ENCODE measurements at places on chromosomes 1 and 21. TPM values are rescaled to one million over a fixed set of nuclear protein-coding genes. Genes with fewer than 3 reads are reported as not detected.

DNA sequence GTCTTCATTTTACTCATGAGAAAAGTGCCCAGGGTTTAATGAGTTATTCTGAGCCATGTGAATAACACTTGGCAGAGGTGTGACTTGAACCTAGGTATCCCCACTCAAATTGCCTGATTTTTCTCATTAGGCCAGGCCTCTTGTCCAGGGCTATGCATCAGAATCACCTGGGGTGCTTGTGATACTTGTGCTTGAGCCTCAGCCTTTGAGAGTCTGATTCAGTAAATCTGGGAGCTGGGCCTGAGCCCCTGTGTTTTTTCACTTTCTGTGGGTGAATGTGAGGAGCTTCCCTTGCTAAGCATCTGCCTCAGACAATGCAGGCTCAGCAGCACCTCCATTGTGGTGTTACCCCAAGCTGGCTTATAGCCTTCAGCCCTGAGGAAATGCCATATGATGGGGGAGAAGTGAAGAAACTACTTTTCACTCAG lies 127.1 kb downstream of the S1PR1 start:
- H3K4me1 ChIP-seq, result no peaks in the 10 kb centered on the region
- H3K4me3 ChIP-seq, result no peak overlapping the region

GRCh38 chr1:53502641-53503432 lies 43.6 kb downstream of the DMRTB1 start:
- H3K27me3 ChIP-seq, result peaks cover 7% of the 10 kb centered on the region
- H3K4me3 ChIP-seq, result no peak overlapping the region
- H3K4me1 ChIP-seq, result peaks cover 7% of the 10 kb centered on the region
- no peak for DNase-seq

GRCh38 chr1:29282135-29282923 lies 46.0 kb downstream of the PTPRU start:
- H3K27me3 ChIP-seq, result peaks cover 2% of the 10 kb centered on the region
- H3K4me3 ChIP-seq, result no peak overlapping the region
- DNase-seq, result no peak
- H3K27ac ChIP-seq, result no peak overlapping the region

- no peak overlapping the region for H3K4me3 ChIP-seq
- H3K36me3 ChIP-seq, result no peaks in the 10 kb centered on the region
- H3K27ac ChIP-seq, result no peak overlapping the region
- DNase-seq, result no peak
- H3K27me3 ChIP-seq, result no peaks in the 10 kb centered on the region
- H3K4me1 ChIP-seq, result no peaks in the 10 kb centered on the region
These were observed 164.6 kb downstream of the RASAL2 start for GRCh38 chr1:178258536-178258935.

DNA sequence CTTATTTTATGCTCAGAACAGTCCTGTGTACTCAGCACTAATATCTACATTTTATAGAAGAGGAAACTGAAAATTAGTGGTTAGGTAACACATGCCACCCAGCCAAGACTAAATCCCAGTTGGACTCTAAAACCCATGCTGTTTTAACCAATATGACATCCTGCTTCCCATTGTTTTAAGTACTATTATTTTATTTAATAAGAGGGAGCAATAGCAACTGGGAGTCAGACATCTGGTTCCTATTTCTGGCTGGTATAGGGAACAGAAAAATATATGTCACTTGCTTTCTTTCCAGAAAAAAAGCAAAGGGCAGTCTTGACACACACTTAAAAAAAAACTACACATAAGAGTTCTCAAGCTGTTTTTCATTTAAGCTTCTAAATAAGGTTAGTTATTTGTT lies 11.9 kb downstream of the KLHL12 start:
- H3K4me3 ChIP-seq, result no peak overlapping the region
- H3K27me3 ChIP-seq, result no peaks in the 10 kb centered on the region
- no peak for DNase-seq
- H3K36me3 ChIP-seq, result peaks cover 49% of the 10 kb centered on the region

- H3K4me3 ChIP-seq, result no peak overlapping the region
- H3K36me3 ChIP-seq, result peaks cover 2% of the 10 kb centered on the region
- H3K4me1 ChIP-seq, result no peaks in the 10 kb centered on the region
- peaks cover 48% of the 10 kb centered on the region for H3K27me3 ChIP-seq
These were observed 82.2 kb downstream of the BCAR3 start for GRCh38 chr1:93599479-93599878.

DNA sequence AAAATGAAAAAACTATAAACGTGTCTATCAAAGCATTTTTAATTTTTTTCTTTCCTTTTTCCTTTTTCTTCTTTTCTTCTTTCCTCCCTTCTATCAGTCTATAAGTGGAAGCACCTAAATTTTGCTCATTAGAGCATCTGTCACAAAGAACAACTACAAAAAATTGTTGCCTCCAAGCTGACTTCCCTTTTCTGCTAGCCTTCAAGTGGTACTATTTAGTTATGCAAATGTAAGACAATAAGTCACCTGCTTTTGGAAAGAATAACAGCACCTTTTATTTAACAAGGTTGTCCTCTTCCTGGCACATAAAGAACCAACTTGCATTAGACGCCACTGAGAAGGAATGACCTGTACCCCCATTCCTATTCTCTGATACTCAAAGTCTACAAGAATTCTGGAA lies 45.0 kb upstream of the C1orf53 start:
- no peak overlapping the region for H3K27ac ChIP-seq
- no peaks in the 10 kb centered on the region for H3K4me1 ChIP-seq
- DNase-seq, result no peak
- peaks cover 3% of the 10 kb centered on the region for H3K36me3 ChIP-seq
- no peaks in the 10 kb centered on the region for H3K27me3 ChIP-seq

Gene C8B
- not detected for total RNA-seq

Gene F5
- 3.1 TPM for total RNA-seq

Gene GADD45A
- total RNA-seq, result 30.2 TPM

DNA sequence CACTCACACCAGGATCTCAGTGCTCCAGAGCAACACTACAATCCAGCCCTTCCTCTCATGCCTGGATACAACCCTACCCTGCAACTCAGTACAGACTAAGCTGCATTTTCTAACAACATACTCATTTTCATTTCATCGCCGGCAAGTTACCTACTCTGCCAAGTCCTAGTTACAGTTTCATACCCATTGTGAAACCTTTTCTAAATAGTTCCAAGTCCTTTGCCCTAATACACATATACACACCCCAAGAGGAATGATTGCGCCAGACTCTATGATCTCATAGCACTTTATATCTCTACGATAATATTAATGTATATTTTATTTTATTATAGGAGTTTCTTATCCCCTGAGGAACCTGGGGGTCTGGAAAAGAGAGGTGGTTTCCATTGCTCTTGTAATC lies 122.4 kb downstream of the LMX1A start:
- no peak overlapping the region for H3K4me3 ChIP-seq
- H3K4me1 ChIP-seq, result no peaks in the 10 kb centered on the region
- no peak overlapping the region for H3K27ac ChIP-seq
- no peak for DNase-seq
- no peaks in the 10 kb centered on the region for H3K36me3 ChIP-seq
- peaks cover 54% of the 10 kb centered on the region for H3K27me3 ChIP-seq

DNA sequence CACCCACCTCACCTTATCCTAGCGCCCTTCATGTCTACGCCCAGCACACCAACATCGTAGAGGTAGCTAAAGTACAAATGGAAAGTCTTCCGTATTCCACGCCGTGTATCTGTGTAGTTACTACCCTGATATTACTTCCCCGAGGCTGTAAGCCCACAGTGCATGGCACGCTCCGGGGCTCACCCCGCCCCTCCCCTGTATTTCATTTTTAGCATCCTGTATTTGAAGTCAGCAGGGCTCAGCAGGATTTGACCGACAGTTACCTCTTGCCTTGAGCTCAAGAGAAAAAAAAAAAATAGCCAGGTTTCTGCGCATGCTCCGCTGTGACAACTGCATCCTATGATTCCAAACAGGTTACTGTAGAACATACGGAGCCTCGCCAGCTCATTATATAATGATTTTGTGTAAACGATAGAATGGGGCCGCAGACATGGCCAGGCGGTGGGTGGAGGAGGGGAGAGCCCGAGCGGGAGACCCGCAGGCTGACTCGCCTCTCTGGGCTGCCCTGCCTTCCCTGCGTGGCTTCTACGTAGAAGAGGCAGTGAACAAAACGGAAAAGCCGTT lies 1.3 kb downstream of the ABCG1 start:
- peaks cover 9% of the 10 kb centered on the region for H3K4me1 ChIP-seq
- peaks cover 2% of the 10 kb centered on the region for H3K36me3 ChIP-seq
- DNase-seq, result peak; percentile 82

- H3K36me3 ChIP-seq, result peaks cover 13% of the 10 kb centered on the region
- peaks cover 39% of the 10 kb centered on the region for H3K27me3 ChIP-seq
- no peak overlapping the region for H3K27ac ChIP-seq
- H3K4me3 ChIP-seq, result no peak overlapping the region
- no peak for DNase-seq
These were observed 688 bp upstream of the CHD5 start for GRCh38 chr1:6180707-6181311.

GRCh38 chr1:27124405-27124804 lies 30.5 kb downstream of the SLC9A1 start:
- no peak overlapping the region for H3K27ac ChIP-seq
- H3K27me3 ChIP-seq, result no peaks in the 10 kb centered on the region
- H3K36me3 ChIP-seq, result no peaks in the 10 kb centered on the region
- peaks cover 2% of the 10 kb centered on the region for H3K4me1 ChIP-seq
- no peak for DNase-seq

DNA sequence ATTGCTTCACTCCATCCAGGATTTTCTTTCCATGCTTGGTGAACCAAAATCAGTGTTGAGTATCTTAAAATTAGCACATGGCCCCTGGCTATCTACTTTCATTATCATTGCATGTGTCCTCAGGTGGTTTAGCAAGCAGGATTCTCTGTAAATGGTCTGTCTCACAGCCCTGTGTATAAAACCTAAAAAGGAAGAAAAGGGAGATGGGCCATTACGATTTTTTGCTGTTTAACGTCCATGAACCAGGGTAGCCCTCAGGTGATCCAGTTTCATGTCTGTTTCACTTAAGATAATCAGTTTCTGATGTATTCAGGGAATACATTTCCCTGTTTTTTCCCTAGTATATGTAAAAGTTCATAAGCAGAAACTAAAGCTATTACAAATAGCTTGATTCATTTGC lies 238.2 kb downstream of the NFIA start:
- peaks cover 53% of the 10 kb centered on the region for H3K4me1 ChIP-seq
- peak overlapping the region; percentile 11 for H3K27ac ChIP-seq
- H3K36me3 ChIP-seq, result peaks cover 5% of the 10 kb centered on the region
- no peak overlapping the region for H3K4me3 ChIP-seq

Gene ZNF362
- 13.7 TPM for total RNA-seq

GRCh38 chr1:161473348-161473747 lies 31.9 kb upstream of the FCGR2A start:
- DNase-seq, result peak; percentile 48
- H3K27me3 ChIP-seq, result peaks cover 35% of the 10 kb centered on the region
- H3K4me1 ChIP-seq, result peaks cover 8% of the 10 kb centered on the region
- no peak overlapping the region for H3K27ac ChIP-seq
- H3K36me3 ChIP-seq, result peaks cover 1% of the 10 kb centered on the region

- peaks cover 2% of the 10 kb centered on the region for H3K4me1 ChIP-seq
- H3K27me3 ChIP-seq, result peaks cover 5% of the 10 kb centered on the region
- DNase-seq, result no peak
- H3K27ac ChIP-seq, result no peak overlapping the region
These were observed 65.9 kb upstream of the TIAM1 start for GRCh38 chr21:31409831-31410487.

- peak overlapping the region; percentile 99 for H3K27ac ChIP-seq
- H3K36me3 ChIP-seq, result peaks cover 8% of the 10 kb centered on the region
- H3K27me3 ChIP-seq, result peaks cover 5% of the 10 kb centered on the region
- peak overlapping the region; percentile 95 for H3K4me3 ChIP-seq
- DNase-seq, result peak; percentile 74
These were observed 682 bp downstream of the SUCO start for GRCh38 chr1:172533513-172534151.

DNA sequence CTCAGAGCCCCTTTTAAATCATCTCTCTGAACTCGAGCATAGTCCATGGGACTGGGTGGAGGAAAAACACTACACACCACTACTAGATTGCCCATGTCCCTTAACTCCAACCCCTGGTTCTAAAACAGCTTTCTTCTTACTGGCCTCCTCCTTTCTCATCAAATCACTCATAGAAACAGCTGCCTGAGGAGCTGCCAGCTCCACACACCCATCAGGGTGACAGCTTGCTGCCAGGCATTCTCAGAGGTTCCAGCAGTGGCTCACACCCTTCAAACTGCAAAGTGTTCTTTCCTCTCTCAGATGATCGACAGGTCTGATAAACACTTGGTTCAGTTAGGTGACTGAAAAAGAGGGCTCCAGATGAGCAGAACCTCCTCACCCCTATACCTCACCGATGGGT lies 543.0 kb upstream of the PLXNA2 start:
- H3K27ac ChIP-seq, result no peak overlapping the region
- H3K4me3 ChIP-seq, result no peak overlapping the region
- H3K27me3 ChIP-seq, result no peaks in the 10 kb centered on the region
- no peak for DNase-seq
- no peaks in the 10 kb centered on the region for H3K36me3 ChIP-seq

- peak overlapping the region; percentile 98 for H3K27ac ChIP-seq
- H3K27me3 ChIP-seq, result no peaks in the 10 kb centered on the region
- H3K4me1 ChIP-seq, result peaks cover 64% of the 10 kb centered on the region
- H3K36me3 ChIP-seq, result peaks cover 6% of the 10 kb centered on the region
- H3K4me3 ChIP-seq, result peak overlapping the region; percentile 98
- DNase-seq, result no peak
These were observed 409 bp upstream of the HIVEP3 start for GRCh38 chr1:41919131-41919530.
